Fibroblast of upper back skin (primary cell): ENCODE measurements at places on chromosomes 4 and X.
A peak's percentile ranks its signal among the peaks of the same experiment; 100 is the strongest.

GRCh38 chrX:107625739-107626138 is 2.6 kb upstream of the PRPS1 start:
- DNase-seq: no peak

DNA sequence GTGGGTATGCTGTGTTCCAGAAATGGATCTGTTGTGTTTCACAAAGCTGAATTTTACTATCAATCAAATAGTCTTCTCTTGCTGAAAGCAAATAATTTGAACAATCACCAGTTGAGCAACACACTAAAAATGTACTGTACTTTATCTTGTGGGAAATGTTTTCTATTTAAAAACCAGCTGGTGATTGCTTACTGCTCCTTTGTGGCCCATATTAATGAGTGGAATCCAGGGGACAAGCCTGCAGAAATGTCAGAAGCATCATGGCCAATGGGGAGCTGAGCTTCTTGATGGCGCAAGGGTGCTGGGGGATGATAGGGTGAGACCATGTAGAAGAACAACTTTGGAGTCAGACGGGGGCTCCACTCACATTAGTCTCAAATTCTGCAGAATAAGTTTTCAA is 346.2 kb downstream of the ARHGAP10 start:
- DNase-seq: peak; percentile 61

DNA sequence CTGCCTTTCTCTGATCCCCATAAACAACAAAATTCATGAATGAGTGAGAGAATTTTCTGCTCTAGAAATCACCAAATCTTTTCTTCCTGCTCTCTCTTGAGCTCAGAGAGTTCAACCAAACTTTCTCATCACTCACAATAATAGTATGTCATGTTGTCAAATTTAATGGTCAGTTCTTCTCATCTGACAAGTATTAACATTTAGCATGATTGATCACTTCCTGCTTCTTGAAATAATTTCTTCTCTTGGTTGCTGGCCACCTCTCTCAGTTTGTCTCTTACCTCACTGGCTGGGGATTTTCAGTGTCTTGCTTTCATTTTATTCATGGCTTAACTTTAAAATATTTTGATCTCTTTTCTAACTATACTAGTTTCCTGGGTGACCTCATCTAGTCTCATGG is 25.5 kb upstream of the FGF5 start:
- peak; percentile 92 for DNase-seq

DNA sequence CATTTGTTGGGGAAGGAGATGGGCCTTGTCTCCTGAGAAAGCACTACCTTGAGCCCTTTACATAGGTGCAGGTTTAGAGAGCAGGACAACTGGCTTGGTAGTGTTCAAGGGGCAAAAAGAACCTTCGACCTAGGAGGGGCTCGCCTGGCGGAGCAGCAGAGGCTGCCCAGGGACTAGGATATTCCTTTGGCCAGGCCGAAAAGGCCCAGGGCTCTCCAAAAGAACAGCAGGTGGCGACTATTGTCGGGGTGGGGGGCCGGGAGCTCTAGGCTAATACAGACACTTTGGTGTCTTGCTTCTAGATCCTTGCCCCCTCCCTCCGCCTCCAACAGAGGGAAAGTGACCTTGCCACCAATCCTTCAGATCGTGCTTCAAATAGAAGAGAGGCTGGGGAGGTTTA is 7.1 kb upstream of the POU3F4 start:
- DNase-seq: no peak

DNA sequence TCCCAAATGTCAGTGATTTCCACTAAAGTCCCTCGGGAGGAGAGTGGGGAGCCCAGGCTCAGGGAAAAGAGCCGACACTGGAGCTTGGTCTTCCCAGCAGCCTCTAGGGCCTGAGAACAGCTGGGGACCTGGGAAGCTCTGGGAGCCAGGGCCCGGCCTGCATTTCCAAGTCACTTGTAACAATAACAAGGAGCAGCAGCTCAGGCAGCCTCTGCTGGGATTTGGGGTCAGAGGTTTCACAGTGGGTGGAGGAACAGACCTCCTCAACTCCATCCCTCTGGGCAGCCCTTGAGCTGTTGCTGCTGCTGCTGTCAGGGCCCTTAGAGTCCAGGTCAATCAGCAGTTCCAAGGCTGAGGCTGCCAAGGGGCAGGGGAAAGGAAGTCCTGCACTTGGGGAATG is 11.1 kb downstream of the STARD8 start:
- no peak for DNase-seq

GRCh38 chrX:24479924-24480323 is 14.8 kb downstream of the PDK3 start:
- DNase-seq: no peak

DNA sequence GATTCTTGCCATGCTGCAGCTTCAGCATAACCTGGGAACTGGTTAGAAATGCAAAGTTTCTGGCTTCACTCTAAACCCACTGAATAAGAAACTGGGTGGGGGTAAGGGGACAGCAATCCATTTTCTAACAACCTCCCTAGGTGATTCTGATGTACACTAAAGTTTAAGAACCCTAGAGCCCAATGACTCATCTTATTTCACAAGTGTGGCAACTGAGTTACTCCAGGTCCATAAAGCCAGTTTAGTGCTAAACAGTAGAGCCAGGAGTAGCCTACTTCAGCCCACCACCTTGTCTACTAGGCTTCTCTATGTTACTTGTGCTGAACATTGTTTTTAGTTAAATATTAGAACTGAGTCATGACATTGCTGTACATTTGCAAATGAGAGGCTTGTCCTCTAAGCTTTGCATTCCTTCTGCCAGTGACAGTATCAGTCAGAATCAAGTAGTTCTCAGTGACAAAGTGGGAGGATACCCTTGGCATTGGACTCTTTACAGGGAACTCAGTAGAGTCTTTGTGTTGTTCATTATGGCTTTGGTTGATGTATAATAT is 518.0 kb downstream of the RPA4 start:
- DNase-seq: no peak

- DNase-seq: peak; percentile 7
Measured at GRCh38 chr4:14054391-14054790, 426.9 kb upstream of the BOD1L1 start.

DNA sequence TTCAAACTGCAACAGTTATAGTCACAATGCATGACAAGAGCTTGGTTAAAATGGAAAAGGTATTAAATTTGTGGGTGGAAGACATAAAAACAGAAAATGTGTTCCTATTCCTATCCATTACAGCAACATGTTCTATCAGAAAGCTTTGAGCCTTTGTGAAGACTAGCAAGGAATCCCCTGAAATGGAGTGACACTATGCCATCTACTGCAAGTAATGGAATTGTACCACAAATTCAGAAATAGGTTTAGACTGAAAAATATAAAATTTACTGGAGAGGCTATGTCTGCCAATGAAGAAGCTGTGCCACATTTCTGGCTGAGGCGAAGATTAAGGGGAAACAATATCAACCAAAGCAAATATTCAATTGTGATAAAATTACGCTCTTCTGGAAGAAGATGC is 247.9 kb downstream of the ADAM29 start:
- DNase-seq: no peak

GRCh38 chr4:33255507-33255906 is 2535.3 kb downstream of the PCDH7 start:
- no peak for DNase-seq

DNA sequence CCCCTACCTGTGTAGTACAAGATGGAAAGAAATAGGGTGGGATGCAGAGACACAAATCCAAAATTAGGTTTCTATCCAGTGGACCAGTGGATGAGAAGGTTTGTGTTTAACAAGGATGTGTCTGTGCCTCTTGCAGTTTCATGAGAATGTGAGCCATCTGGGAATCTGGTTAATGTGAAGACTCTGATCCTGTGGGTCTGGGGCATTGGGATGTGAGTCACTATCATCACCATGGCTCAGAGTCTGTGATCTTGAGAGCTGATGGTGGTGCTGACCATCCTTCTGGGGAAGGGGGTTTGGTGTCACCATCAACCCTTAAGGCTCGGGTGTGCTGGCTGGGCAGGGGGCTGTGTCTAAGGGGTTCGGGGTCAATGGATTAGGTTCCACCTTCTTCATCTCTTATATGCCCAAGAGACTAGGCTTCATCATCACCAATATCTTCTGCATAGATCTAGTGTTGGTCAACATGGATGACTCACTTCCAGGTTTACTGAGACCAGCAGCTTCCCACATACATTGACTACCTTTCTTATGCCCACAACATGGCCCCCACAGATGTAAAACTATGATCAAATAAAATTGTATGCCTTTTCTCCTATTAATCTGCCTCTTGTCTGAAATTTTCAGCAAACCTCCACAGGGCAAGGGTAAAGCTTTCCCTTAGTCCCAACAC is 65.7 kb upstream of the MID1 start:
- DNase-seq: peak; percentile 24

DNA sequence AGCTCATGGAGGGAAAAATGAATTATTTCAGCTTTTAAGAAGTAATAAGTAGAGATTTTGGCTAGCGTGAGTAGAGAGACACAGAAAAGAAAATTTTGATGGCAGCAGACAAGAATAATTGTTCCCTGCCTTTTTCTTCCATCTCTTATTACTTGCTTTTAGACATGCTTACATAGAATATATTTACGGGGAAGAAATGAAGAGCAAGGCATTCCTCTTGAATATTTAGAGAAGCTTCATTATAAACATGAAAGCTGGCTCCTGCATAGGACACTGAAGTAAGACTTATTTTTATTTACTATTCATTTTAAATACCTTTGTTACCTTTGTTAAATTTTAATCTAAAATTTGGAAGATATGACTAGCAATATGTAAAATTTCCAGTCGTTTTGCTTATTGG is 32.2 kb downstream of the DCK start:
- DNase-seq: no peak

GRCh38 chrX:3788494-3789233 is 75.2 kb upstream of the PRKX start:
- no peak for DNase-seq

DNA sequence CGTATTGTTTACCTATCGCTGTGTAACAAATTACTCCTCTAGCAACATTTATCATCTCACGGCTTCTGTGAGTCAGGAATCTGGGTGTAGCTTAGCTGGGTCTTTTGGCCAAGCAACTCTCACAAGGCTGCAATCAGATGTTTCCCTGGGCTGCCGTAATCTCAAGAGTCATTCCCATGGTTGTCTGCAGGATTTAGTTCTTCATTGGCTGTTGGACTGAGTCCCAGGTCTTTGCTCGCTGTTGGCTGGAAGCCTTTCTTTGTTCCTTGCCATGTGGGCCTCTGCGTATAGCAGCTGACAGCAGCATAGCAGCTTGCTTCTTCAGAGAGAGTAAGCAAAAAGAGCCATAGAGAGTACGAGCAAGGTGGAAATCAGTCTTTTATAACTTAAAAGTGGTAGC is 16.8 kb downstream of the POLR2B start:
- peak; percentile 93 for DNase-seq

DNA sequence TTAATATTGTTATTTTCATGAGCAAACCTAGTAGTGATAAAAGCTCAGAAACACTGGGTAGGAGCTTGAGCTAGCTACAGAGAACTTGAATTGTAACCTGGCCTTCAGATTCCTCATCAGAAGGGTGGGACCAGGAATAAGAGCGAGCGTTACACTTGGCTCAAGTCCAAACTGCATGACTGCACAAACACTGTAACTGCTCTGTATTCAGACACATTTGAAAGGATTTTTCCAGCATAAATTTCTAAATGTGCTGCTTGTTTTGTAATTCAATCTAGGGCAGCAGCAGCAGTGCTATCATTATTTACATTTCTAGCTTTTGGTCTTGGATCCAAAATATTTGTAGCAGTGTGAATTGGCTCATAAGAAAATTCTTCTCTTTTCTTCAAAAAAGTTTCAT is 133.0 kb upstream of the TMLHE start:
- DNase-seq: no peak

GRCh38 chr4:169810325-169811323 is 52.9 kb upstream of the HPF1 start:
- peak; percentile 81 for DNase-seq

DNA sequence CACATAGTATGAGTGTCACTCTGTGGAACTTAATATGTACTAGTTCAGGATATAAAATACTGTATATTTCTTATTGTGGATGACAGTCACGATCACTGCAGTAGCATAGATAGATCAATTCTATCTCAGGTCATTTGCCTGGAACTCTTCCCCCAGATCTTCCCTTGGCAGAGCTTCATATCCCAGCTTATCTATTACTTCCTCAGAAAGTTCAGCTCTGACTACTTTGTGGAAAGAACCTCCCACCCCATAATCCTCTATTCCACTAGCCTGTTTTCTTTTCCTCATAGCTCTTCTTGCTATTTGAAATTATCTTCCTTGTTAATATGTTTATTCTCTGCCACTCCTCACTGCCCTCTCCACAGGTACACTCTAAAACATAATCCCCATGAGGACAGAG is 10.9 kb downstream of the FAM241A start:
- DNase-seq: no peak

DNA sequence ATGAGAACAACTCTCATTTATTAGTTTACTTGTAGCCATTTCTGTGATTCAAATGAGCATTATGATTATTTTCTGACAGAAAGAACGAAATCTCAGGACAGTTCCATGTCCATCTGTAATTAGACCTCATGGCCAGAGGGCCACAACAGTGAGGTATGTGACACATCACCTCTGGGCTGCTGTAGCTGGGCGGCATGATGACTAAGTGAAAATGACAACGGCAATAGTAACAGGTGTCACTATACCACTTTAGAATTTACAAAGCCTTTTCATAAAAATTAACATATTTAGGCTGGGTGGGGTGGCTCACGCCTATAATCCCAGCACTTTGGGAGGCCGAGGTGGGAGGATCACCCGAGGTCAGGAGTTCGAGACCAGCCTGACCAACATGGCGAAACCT is 252.6 kb downstream of the CBR4 start:
- no peak for DNase-seq

DNA sequence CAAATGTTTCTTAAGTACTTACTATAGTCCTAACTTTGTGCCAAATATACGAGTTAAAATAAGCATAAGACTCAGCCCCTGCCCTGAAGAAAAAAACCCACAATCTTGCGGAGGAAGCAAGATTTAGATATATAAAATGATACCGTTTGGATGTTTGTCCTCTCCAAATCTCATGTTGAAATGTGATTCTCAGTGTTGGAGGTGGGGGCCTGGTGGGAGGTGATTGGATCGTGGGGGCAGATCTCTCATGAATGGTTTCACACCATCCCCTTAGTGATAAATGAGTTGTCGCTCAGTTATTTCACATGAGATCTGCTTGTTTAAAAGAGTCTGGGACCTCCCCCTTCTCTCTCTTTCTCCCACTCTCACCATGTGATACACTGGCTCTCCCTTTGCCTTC is 28.7 kb downstream of the EFHC2 start:
- no peak for DNase-seq

DNA sequence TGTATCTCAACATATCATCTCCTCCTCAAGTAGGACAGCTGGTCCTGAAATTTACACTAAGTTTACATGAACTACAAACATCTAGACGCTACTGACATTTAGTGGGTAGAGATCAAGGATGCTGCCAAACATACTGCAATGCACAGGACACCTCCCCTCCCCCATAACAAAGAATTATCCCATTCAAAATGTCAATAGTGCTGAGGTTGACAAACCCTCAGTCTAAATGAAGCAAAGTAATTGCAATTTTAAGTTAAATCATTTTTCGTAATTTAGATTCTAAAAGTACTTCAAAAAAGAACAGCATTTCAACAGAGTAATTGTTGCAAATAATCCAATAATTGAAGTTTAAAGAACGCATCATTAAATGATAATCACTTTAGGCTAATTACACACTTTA is 1.2 kb downstream of the PRMT9 start:
- no peak for DNase-seq
